ENCODE measurements at places on chromosomes 6 and 20.

DNA sequence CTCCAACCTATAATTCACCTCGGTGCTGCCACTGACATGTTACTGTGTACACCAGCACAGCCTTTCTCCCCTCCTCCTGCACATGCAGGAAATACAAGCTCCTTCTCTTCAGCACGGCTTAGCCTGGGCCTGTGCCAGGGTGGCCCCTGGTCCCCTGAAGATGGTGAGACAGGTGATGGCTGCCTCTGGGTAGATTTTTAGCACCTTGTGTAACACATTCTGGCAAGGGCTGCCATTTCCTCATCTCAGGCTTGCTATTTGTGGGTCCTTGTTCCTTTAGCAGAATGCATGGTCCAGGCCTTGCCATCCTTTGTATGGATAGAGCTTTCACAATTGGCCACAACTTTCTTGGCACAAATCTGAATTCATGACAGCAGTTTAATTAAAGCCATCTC is 151.3 kb downstream of the CDC5L start:
- DNase-seq, result no peak

DNA sequence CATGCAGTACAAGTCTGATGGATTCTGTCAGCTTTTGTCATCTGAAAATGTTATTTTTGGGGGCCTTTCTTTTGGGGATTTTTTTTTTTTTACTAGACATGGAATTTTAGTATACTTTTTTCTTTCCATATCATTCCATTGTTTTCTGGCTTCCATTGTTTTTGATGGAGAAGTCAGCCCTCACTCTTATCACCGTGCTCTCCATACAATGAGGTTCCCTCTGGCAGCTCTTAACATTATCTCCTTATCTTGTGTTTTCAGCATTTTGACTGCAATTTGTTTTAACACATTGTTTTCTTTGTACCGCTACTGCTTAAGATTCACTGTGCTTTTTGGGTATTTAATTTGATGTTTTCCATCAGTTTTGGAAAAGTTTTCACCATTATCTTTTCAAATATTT is 191.5 kb upstream of the AGPAT4 start:
- no peak for DNase-seq

GRCh38 chr6:166567107-166567506 is 19.4 kb downstream of the RAMACL start:
- peak; percentile 91 for DNase-seq

DNA sequence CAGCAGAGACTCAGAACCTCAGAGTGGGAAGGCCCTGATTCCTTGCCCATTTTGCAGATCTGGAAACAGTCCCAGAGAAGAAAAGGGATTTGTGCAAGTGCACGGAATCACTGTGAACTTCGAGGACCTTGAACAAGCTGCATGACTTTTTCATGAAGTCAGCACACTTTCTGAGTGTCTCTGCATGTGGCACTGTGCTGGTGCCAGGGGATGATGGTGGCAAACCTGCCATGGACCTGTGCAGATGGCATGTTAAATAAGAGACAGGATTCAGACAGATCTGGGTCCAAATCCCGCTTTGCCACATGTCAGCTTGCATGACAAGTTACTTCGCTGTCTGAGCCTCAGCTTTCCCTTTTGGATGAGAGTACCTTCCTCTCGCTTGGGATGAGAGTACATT is 26.8 kb downstream of the ZNF831 start:
- no peak for DNase-seq

DNA sequence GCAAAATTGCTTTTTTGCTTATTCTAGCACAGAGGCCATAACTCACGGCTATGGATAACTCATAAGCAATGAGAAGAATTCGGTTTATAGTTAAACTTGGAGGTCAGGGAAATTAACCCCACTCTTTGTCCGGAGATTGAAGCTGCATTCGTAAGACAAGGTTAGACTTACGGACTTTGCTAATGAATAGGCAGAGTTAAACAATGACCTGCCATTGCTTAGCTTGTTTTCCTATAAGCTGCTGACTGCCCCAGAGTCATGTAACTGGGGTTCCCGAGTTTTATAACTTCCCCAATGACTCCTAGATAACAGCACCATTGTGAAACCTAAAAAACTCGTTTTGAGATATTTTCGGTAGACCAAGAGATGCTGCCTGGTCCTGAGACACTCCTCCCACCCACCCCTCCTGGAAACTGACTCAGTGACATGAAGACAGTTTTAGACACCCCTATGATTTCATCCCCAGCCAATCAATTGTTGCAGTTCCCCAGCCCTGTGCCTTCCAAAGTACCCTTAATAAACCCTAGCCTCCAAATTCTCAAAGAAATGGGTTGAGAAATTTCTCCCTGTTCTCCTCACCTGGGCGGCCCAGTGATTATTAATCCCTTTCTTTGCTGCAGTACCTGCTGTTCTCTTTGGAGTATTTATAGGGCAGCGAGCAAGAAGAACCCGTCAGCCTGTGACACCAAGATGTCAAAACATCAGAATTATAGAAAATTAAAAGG is 33.1 kb upstream of the MCUR1 start:
- no peak for DNase-seq

- no peak for DNase-seq
These were observed 94.4 kb upstream of the PRDM1 start for GRCh38 chr6:105991561-105992314.

GRCh38 chr6:165245701-165246100 is 63.7 kb downstream of the C6orf118 start:
- no peak for DNase-seq

- DNase-seq, result no peak
These were observed 10.4 kb upstream of the ZFAND3 start for GRCh38 chr6:37809197-37809543.

DNA sequence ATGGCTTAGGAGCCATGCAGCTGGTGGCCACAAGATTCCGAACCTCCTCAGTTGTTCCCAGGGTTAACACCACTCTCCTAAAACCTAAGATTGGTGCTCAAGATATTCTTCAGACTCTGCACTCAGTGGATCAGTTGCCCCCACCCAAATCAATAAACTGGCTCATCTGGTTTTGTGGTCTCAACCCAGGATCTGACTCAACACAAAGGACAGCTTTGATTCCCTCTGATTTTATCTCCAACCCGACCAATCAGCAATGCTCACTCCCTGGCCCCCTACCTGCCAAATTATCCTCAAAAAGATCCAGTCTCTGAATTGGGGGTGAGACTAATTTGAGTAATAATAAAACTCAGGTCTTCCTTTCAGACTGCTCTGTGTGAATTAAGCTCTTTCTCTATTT is 137.5 kb downstream of the EYS start:
- DNase-seq, result no peak

- DNase-seq, result no peak
These were observed 140.4 kb upstream of the TAB2 start for GRCh38 chr6:149176971-149177667.

DNA sequence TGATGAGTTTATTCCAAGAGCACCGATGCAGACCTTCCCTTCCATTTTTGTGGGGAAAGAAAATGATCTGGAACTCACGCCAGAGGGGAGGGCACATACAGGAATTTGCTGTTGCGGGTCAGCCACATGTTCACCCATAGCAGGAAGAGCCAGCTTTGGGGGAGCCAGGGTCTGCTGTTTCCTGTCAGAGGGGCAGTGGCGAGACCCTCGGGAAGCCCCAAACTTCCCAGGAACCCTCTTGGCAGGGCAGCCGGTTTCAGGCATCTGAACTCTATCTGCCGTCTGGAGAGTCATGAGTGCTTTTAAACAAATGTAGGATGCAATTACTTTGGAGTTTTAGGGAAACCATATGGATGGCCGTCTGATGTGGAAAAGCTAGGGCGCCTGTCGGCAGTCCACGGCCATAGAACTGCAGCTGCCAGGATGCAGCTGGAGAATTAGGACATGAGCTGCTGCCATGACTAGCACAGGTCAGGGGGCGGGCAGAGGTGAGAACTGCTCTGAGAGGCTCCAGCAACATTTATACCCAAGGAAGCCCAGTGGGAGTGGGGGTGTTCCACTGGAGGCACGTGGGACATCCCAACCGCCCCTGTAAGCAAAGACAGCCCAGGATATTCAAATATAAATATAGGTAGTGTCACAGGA is 14.8 kb upstream of the SERPINB9 start:
- no peak for DNase-seq

GRCh38 chr6:113672491-113673149 is 184.5 kb upstream of the MARCKS start:
- peak; percentile 95 for DNase-seq

Measured in muscle of back (tissue), 13 donors.